Ammon's horn (tissue), 1 donor: ENCODE measurements at places on chromosomes 4 and X.

- DNase-seq = no peak
Observed at GRCh38 chrX:48090123-48090522, 18.7 kb upstream of the ZNF630 start.

DNA sequence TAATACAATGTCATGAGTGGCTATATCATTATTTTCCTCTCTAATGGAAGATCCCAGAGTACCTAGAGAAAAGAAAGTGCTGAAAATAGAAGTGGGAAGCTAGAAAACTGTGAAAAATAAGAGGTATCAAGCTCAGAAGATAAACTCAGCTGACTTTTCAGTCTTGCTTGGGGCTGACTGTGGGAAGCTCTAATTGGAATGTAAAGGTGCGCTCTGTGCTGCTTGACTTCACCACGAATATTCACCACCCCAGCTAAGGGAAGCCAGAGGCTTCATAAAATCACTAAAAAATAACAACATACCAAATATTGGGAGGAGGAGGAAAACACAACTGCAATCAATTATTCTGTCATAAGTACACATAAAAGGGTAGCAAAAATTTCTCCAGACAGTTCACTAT lies 25.1 kb downstream of the NDST3 start:
- no peak for DNase-seq

DNA sequence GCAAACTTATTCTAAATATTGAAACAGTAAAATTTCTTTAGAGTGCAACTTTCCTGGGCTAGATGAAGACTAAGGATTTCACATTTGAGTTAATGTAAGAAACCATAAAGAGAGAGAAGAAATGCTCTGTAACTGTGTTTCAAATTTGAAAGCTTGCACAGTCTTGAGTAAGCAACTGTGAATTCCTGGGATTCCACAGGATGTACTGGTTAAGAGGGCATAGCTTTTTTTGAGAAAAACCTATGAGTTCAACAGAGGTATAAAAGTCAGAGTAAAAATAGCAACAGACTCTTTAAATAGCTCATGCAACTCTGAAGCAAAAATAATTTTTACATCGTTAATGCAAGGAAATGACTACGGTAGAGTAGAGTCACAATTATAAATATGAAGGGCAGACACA lies 25.5 kb downstream of the ZNF330 start:
- DNase-seq = no peak

DNA sequence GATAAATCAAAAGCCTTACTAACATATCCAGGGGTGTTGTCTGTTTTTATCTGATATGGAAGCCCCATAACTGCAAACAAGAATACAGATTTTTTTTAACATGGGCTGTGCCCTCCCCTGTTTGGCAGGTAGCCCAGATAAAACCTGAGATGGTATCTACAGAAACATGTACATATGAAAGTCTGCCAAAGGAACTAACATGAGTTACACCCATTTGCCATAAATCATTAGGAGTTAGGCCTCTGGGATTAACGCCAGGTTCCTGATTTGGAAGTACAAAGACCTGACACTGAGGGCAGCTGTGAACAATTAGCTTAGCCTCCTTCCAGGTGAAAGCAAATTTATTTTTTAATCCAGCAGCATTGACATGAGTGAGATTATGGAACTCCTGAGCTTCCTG lies 264.3 kb downstream of the TECRL start:
- DNase-seq = no peak

- peak; percentile 6 for DNase-seq
Observed at GRCh38 chrX:146278381-146278780, 460.8 kb downstream of the SLITRK2 start.

DNA sequence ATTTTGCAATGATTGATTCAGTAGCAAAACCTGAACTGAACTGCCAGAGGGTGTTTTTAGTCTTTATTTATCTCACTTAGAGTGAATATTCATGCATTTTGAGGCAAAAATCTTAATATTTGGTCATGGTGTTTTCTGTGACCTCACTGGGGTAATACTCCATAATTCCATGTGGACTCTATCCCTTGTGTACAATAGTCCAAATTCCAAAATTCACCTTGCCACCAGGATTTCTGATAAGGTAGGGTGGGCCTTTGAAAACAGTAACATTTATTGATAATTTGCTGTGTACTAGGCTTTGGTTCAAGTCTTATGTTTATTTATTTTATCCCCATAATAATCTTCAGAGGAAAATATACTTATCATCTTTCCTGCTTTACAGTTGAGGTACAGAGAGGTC lies 68.4 kb upstream of the PDE5A start:
- no peak for DNase-seq

DNA sequence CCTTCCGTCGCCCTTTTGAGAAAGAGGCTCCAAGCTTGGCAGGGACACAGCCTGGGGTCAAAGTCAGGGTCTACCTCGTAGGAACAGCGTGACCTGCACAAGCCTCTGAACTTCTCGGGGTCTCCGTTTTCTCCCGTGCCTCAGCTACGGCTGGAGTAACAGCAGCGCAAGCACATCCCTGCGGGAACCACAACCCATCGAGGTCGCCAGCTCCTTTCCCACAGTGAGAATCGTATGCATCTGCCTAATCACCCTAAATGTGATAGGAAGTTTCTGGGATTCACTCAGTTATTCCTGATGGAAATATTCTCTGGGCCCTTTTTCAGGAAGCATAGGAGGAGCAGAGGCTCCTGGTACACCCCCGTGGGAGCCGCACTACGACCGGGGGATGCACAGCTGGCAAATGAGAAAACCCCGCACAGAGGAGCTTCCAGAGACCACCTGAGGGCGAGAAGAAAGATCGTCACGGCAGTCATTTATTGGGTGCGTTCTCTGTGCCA lies 24.7 kb downstream of the PPP2R2C start:
- DNase-seq = no peak

DNA sequence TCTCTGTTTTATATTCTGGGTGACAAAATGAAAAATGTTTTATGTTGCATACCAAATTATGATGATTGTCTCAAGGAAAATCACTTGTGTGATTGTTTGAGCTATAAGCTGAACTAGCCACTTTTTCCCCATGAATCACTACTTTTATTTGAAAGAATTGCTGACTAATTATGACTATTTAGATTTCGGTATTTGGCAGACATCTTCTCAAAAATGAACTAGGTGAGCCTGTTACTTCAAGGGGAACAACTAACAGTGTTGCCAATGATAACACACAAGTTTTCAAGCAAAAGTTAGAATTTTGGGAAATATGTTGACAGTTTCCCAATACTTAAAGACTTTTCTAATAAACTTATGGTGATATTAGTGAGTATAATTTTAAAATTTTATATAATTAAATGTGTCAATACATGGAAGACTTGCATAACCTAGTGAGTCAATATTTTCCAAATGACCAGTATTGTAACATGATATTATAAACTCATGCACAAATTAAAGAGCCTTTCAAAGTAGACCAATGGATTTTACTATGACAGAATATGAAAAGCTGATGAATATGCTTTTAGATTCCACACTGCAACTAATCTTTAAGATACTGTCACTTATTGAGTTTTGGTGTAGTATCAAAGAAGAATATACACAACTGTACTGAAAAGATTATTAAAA lies 187.7 kb upstream of the GATB start:
- no peak for DNase-seq

- no peak for DNase-seq
Observed at GRCh38 chr4:5881340-5881739, 11.5 kb downstream of the CRMP1 start.

DNA sequence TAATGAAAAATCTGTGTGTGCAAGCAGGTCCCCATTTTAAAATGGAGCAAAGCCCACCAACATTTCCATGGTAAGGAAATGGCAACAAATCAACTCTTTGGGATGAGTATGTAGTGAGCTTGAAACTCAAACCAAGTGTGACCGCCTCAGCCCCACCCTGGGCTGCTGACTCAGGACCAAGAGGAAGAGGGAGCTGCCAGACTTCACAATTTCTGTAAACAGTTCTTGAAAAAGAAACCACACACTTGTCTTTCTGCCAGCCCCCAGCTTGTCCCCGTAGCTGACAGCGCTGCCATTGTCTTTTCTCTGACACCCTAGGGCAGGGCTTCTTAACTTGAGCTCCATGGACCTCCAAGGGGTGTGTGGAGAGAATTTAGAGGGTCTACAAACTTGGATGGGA lies 10.3 kb downstream of the RTL5 start:
- DNase-seq = peak; percentile 64

GRCh38 chr4:108210989-108211835 lies 42.5 kb upstream of the LEF1 start:
- DNase-seq = no peak

DNA sequence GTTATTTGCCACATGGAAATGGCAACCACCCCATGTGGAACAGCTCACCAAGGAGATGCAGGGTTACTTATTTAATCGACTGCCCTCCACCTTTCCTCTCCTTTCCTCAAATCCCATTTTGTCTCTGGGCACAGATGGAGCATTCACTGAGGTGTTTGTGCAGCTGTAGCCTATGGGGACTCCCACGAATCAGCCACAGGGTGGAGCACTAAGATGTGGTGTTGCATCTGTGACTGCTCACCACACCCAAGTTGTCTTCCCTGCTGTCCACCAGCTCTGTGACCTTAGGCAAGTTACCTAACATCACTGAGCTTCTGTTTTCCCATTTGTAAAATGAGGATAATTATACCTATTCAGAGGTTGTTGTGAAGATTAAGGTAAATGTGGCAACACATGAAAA lies 252.4 kb upstream of the CPEB2 start:
- DNase-seq = peak; percentile 39

DNA sequence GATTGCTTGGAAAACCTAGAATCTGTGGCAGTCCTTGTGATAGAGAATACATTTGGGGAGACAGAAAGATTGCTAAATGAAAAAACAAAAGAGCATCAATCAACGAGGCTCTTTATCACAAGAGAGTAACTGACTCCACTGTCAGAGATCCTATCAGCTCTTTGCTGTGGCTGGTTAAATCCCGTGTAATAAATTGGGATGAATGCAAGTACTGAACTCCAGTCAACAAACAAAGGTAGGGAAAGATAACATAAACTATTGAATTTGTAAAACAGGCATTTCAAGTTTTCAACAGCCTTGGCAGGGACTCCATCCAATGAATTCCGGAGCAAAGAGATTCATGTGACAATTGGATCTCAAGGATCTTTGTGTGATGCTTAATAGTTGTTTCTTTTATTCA lies 21.3 kb downstream of the MMRN1 start:
- DNase-seq = no peak

DNA sequence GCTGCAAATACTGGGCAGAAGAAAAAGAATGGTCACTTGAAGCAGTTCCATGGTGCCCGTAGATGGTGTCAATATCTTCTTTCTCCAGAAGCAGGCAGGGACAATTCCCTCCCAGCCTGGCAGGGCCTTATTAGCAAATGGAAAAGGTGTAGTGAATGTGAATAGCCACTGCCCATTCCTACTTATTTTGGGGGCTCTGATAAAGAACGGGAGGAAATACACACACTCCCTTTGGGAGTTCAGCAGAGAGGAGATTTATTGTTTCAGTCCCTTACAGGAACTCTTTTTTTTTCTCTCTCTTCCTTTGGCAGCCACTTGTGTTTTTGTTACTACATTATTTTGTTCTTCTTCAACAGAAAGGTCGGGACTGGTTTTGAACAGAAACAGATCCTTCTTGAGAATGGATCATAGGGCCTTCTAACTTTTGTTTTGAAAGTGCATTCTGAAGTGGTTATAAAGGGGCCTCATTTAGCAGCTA lies at the start of gene EMCN:
Gene EMCN (minus strand): TSS at position 159 of the 478 bp plus-strand sequence. CDS start 108 bp downstream, at position 51.
- DNase-seq = no peak

DNA sequence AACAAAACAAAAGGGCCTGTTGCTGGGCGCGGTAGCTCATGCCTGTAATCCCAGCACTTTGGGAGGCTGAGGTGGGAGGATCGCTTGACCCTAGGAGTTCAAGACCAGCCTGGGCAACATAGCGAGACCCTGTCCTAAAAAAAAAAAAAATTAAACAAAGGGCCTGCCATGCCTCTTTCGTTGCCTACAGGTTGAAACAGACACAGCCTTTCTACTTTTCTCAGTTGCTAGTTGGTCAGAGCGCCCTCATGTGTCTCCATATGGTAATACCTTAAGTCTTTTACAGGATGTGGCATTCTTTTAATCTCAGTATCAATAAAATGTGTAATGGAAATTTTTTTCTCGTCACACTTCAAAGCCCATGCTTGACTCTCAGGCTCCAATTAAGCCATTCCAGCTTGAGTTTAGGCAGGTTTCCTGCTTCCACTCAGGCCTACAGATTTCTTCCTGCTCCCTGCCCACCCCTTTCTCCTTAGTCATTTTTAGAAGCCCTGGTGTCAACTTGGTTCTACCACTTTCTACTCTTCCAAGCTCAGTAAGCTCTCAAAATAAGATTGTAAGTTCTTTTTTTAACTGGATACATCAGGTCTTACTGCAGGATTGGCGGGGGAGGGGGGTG lies 4.6 kb upstream of the SOWAHD start:
- no peak for DNase-seq

GRCh38 chr4:99625369-99625768 lies 32.3 kb downstream of the C4orf54 start:
- no peak for DNase-seq

DNA sequence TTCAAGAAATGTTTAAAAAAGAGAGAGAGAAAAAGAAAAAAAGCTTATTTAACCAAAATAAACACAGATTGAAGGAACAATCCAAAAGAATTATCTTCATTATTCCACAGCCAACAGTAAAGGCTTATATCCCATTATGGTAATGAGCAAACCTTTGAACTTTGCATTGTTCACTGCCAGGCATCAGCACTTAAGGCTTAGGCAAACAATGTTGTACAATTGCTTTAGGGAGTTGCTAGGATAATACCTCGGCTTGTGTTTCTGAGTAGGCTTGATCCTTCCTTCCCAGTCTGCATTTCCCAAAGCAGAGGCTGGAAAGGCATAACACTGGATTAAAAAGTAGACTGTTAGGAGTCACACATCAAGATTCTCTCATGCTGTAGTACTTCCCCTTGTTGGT lies 352.7 kb upstream of the IGFBP7 start:
- DNase-seq = no peak

DNA sequence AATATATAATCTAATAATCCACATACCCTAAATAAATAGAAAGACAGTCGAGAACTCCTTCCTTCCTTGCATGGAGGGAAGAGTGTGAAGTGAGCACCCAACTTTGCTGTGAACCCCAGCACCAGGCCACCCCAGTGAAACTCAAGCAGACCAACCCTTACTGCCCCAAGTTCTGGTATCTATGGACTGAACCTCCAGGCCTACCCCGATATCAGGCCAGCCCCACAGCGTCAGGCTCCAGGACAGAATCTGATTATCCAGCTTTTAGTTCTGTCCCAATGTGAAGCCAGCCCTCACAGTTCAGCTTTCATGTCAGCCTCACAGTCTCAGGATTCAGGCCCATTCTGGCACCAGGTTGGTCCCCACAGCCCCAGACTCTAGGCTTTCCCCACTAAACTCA lies 1617.2 kb upstream of the AGA start:
- DNase-seq = no peak

GRCh38 chr4:174449944-174450785 lies 72.1 kb downstream of the HPGD start:
- no peak for DNase-seq

DNA sequence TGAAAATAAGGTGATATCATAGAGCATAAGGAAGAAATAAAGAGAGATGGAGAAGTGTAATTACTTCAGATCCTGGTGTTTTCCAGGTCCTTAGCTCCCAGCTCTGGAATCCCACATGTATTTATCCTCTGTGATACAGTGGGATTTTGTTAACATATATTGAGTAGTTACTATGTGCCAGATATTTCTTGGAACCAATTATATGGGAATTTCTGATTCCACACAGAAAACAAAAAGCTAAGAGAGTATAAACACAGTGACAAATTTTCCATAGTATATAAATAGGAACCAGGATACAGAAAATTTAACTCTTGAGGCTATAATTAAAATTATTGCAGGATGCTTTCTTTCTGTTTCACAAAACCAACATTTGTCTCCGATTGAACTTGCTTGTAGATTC lies 1067.5 kb downstream of the PCDH7 start:
- no peak for DNase-seq
